ENCODE measurements at places on chromosomes 7 and 10.

DNA sequence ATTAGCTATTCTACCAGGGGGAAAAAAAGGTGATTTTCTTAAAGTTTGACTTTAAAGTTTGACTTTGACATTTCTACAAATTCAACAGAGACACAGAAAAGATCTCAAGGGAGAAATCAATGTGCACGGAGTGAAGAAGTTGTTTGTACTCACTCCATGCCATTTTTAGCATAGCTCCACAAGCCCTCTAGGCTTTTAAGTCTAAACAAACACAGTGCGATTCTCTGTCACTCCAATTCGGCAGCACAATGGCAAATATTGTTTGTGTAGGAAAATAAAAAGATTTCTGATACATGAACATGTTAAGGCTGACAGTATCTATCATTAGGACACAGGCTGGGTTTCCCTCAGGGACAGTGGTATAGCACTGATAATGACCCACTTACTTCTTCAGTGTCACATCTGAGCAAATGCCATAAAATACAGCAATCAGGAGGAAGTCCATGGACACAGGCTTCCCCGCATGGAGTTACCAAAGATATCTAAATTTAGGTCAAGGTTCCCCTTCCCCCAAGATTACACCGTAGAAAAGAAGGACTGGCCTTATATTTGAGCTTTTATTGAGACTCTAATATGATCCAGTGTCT, 28.0 kb downstream of the GSAP start:
- DNase-seq, result no peak

DNA sequence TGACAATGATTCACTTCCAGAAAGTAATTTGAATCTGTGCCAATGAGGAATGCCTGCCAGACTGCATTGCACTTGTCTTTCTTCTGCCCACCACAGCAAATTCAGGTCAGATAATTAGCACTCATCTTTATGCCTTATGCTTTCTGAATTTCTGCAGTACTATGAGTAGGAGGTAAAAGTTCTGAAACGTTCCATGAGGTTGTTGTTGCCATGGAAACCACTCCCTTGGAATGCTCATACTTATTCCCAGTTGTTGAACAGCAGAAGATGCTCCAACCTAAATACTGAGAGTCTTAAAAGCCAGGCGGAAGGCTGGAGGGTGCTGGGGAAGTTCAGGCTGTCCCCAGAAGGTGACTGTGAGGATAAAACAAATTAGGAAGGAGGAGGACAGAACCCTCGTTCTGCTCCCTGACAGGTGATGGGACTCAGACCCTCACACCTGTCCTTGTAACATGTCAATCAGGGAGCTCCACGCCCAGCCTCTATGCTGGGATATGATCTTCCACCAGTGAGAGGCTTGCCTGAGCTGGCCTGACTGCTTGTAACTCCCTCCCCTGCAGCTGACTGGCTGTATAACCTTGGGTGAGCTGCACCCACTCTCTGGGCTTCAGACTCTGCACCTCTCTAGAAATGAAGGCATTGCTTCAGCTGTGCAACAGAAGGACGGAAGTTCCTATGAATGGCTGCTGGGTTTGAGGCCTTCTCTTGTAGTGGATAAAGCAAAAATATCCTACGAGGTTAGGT, 554.3 kb upstream of the MGMT start:
- no peak for DNase-seq

- DNase-seq, result no peak
These were observed 1078.3 kb downstream of the NRG3 start for GRCh38 chr10:82953331-82953730.

GRCh38 chr10:88289342-88289741, 293.8 kb downstream of the RNLS start:
- no peak for DNase-seq

- DNase-seq, result no peak
These were observed 74.8 kb upstream of the NEBL start for GRCh38 chr10:20971901-20972300.

DNA sequence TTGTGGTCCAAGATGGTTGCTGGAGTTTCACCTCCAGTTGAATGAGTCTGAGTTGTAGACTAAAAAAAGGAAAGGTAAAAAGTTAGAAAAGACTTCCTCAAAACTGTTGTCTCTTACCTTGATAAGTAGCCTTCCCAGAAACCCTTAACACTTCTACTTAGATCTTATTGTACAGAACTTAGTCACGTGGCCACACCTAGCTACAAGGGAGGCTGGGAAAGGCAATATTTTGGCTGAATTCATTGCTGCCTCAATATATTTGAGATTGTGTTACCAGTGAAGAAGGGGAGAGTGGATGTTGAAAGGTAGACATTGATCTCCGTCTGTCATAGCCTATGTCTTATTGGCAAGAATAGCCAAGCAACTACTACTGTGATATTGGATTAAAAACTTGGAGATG, 35.5 kb upstream of the VDAC2 start:
- no peak for DNase-seq

- no peak for DNase-seq
These were observed 12.8 kb upstream of the FMC1 start for GRCh38 chr7:139328375-139328774.

- no peak for DNase-seq
These were observed 517.5 kb downstream of the DNAJB6 start for GRCh38 chr7:157854066-157854891.

DNA sequence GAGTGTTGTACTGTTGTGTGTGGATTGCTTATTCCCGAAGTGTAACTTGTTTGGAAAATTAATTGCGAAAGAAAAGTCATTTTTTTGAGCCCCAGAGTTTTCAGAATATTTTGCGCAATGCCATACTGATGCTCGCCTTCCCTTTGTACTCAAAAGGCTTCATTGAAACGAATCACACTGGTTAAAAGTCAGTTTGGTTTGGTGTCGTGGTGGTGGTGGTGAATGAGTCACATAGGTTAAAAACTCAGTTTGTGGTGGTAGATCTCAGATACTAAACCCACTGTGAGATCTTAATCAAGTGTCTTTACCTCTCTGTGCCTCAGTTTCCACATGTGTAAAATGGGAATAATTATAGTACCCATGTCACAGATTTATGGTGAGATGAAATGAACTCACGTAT, 61.1 kb upstream of the IL6 start:
- DNase-seq, result no peak

GRCh38 chr7:56040730-56041129, 10.5 kb downstream of the PSPH start:
- DNase-seq, result no peak
